Esophagus squamous epithelium (tissue), 5 donors: ENCODE measurements at places on chromosomes 11 and 22. TPM values are rescaled to one million over a fixed set of nuclear protein-coding genes. Genes with fewer than 3 reads are reported as not detected.

- no peak for DNase-seq
Measured at GRCh38 chr11:18304745-18305144, 17.2 kb downstream of the HPS5 start.

DNA sequence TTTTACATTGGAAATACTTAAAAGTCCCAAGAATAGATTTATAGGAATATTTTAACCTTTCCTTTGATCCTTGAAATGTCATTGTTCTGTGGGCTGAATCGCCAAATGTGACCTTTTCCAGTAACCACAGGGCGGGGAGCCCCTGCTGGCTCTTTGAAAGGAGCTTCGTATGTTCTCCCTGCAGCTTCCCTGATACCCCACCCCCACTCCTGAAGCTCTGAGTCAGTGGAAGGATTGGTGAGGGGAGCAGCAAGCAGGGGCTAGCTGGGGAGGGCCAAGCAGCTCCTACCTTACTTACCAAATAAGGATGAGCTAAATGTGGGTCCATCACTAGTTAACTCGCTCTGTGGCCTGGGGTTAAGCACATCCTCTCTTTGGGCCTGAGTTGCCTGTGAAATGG lies 87.7 kb downstream of the CHST1 start:
- DNase-seq = no peak

DNA sequence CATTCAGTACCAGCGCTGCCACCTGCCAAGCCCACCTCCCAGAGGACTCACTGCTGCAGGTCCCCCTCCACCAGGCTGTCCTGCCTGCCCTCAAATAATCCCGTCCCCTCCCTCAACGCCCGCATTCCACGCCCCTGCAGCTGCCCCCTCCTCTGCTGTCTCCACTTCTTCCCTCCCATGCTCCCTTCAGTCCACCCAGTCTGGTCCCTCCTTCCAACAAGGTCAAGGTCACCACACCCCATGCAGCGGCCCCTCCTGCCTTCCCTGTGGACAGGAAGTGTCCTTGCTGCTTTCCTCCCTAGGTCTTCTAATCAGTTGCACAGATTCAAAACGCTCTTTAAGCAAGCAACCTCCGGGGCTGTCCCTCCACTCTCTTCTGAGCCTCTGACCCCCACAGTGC lies 12.1 kb downstream of the MACROD1 start:
- DNase-seq = no peak

- no peak for DNase-seq
Measured at GRCh38 chr22:26194313-26194712, 25.1 kb downstream of the SEZ6L start.

GRCh38 chr11:19953909-19954308 lies 206.4 kb downstream of the DBX1 start:
- DNase-seq = no peak

DNA sequence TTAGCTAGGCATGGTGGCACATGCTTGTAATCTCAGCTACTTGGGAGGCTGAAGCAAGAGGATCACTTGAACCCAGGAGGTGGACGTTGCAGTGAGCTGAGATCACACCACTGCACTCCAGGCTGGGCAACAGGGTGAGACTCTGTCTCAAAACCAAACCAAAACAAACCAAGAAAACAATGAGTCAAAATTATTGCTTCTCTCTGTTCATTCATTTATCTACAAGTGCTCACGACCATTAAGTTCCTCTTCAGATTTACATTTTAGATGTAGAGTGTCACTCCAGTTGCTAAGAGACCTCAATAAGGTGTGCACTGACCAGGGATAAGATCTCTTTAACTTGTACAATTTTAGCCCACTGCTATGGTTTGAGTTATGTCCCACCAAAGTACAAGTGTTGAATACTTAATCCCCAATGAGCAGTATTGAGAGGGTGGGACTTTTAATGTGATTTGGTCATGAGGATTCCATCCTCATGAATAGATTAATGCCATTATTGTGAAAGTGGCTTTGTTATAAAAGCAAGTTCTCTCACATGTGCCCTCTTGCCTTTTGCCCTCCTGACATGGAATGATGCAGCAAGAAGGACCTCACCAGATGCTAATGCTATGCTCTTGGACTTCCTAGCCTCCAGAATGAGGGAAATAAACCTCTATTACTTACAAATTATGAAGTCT lies 7.8 kb downstream of the HNRNPUL2 start:
- no peak for DNase-seq

DNA sequence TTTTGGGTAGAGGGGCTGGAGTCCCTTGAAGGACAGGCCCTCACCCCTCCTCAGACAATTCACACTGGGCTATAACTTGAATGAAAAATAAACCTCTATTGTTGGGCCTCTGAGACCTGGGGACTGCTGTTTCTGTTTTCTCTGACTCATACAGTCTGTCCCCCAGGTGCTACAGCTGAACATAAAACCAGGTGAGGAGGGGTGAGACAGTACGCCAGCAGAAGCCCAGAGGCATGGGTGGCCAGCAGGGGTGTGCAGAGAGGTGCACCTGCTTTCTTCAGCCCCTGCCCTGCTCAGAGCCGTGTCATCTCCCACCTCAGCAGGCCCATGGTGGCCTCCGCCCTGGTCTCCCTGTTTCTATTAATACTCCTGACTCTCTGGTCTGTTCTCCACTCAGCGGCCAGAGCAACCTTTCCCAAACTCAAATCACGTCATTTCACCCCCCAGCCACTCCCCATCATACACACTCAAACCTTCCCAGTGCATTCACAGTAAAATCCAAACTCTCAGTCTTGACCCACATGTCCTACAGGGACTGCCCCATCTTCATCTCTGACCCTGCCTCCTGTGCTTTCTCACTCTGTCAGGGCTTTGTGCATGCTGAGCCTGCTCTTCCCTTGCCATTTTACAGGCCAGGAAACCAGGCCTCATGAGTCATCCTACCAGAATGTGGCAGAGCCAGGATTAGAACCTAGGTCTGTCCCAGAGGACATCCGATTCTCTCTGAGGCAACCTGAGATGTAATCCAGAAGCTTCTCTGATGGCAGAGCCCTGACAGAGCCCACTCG lies 5.4 kb upstream of the IL2RB start:
- no peak for DNase-seq

DNA sequence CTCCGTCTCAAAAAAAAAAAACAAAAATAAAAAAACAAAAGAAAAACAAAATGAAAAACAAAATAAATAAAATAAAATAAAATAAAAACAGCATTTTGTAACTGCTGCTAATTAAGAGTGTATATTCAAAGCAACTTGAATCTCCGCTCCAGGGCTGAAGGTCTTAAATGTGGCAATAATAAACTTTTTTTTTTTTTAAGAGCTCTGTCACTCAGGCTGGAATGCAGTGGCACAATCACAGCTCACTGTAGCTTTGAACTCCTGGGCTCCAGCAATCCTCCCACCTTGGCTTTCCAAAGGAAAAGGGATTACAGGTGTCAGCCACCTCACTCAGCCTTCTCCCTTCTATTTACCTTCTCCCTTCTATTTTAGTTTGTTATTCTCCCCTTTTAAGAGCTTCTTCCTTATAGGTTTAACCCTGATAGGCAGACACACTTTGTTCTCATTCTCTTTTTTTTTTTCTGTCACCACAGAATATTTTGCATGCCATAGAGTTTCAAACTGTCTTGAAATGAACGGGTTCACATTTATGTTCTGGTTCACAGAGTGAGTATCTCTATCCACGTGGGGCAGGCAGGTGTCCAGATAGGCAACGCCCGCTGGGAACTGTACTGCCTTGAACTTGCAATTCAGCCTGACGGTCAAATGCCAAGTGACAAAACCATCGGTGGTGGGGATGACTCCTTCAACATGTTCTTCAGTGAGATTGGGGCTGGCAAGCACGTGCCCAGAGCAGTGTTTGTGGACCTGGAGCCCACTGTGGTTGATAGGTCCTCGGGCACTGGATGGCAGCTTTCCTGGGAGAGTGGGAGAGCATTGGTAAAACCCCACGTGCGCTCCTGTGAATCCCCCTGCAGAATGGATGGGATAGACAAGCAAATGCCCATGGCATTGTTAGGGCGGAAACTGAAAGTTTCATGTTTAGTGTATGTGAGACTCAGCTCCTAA lies 19.4 kb downstream of the LRRC74B start:
- DNase-seq = no peak

DNA sequence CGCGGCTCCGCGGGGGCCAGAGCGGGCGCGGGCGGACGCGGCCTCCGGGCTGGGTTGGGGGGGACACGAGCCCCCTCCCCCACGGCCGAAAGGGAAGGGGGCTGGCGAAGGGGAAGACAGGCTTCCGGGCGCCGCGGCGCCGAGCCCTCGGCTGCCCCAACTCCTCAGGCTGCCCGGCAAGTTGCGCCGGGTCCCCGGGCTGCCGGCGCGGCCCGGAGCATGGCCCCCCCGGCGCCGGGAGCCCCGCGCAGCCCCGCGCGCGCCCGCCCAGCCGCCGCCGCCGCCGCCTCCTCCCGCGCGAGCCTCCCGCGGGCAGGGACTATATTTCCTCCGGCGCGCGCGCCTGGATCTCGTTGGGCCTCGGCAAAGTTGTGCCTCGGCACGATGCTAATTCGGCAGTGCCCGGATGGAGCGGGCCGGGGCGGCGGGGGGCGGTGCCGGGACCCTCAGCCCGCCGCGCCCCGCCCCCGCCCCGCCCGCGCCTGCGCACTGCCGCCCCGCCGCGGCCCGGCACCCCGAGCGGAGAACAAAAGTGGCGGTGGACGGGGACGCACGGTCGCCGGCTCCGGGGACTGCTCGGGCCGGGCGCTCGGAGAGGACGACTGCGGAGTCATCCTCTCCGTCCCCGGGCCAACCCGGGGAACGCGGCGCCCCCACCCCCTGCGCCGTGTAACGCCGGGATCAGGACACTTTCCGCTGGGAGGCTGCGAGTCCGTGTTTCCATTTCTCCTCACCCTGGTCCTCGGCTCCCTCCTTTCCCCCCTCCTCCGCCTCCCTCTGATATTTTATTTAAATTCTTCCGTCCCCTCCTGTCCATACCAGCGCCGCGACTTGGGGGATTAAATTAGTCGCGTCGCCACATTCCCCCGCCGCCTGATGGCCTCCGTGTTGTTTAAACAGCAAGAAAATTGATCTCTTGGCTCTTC lies at the start of gene PHF21B:
Gene PHF21B, minus strand, starts transcription at position 400 of the 926 bp plus-strand sequence. CDS start 456 bp downstream, outside the sequence.
- DNase-seq = no peak

DNA sequence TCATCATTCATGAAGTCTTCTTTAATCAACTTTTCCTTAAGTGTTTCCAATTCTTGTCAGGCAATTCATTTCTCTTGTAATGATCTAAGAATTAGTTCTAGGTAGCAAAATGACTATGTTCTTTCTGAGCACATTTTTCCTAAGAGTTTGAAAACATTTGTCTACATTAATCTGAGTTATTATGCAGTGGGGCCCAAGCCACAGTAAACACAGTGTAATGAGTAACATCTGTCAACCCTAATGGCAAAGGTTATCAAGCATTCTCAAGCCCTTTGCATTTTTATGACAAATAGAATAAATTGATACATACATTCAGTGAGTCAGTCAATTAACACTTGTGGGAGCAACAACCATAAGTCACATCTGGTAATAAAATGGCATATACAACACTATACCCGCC lies 106.7 kb upstream of the ZC3H12C start:
- DNase-seq = no peak

- no peak for DNase-seq
Measured at GRCh38 chr22:22185217-22185616, 59.4 kb upstream of the VPREB1 start.

- DNase-seq = no peak
Measured at GRCh38 chr11:104881117-104881794, 17.0 kb downstream of the CASP12 start.

GRCh38 chr22:42955087-42955635 lies 59.8 kb downstream of the PACSIN2 start:
- DNase-seq = no peak

GRCh38 chr11:117459123-117459978 lies 131.7 kb downstream of the CEP164 start:
- no peak for DNase-seq

DNA sequence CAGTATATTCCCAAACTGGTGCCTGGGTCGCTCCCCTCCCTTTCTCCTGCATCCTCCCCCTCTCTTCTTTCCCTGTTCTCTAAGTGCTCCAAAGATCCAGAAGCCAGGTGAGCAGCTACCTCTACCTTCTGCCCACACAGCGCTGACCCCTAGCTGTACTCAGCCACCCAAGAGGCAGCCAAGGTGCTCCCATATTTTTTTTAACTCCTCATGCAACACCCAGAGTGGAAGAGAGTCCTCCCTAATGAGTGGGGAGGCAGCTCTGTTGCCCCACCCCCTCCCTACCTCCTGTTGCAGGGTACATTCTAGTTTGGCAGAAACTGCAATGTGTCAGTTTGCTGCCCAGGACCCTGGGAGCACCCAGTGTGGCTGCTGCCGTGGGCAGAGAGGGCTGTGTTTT lies 40.2 kb downstream of the RPL27A start:
- no peak for DNase-seq

DNA sequence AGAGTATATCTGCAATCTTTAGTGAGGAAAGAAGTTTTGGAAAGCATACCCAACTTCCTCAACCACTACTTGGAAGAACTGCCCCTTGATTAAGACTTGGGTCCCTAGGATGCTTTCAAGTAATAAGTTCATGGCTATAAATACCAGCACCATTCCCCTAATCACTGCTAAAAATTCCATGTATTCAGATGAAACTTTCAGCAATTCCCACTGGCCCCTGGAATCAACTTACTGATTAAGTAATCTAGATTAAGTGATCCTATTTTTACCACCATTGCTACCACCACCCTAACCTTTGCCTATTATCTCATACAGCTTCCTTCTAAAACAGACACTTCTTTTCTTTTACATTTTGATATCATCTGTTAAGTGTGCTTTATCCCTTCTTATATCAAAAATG lies 10.5 kb downstream of the PICALM start:
- DNase-seq = no peak

- DNase-seq = no peak
Measured at GRCh38 chr11:57100638-57101331, 81.0 kb upstream of the LRRC55 start.

DNA sequence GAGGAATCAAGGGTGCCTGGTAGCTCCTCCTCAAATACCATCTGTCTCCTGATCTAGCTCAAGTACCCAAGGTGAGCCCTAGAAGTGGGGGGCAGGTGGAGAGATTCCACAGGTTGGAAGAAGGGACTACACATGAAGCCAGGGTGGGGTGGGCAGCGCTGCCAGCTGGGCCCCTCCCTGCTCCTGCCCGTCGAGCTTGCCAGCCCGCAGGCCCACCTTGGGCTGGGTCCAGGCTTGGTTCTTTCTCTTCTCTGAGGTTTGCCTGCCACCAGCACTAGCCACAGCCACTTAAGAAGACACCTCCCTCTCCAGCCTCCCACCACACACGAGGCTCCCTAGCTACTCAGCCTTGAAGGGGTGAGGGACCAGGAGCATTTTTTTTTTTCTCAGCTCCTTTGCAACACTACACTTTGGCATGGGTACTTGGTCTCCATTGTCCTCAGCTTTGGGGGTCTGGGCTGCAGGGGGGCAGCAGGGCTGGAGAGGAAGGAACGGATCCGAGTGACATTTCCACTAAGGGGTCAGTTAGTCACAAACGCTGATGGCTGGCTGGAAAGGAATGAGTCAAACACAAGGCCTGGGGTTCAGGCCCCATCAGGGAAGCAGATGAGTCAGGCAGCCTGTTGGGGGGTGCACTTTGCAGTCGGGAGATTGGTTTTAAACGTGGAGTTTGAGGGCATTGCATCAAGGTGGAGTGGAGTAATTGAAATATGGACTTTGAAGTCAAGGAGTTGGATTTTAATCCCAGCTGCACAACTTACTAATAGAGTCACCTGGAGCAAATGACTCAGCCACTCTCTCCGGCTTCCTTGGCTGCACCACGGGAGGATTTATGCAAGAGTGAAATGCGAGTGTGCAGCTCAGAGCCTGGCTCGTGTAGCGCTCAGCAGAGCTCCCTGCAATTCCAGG lies 7.4 kb upstream of the NPTXR start:
- no peak for DNase-seq

Gene SCUBE2
- 4.9 TPM for total RNA-seq

Gene BRMS1
- 43.8 TPM for total RNA-seq

Gene NXPE4
- not detected for total RNA-seq

Gene CNTF
- total RNA-seq = 0.61 TPM
